Activated T-cell treated with anti-CD3 and anti-CD28 coated beads for 48 hours (primary cell): ENCODE measurements at places on chromosomes 4 and X.
A peak's percentile ranks its signal among the peaks of the same experiment; 100 is the strongest.

- no peak for DNase-seq
These were observed 2.4 kb downstream of the SRD5A3 start for GRCh38 chr4:55348466-55348865.

DNA sequence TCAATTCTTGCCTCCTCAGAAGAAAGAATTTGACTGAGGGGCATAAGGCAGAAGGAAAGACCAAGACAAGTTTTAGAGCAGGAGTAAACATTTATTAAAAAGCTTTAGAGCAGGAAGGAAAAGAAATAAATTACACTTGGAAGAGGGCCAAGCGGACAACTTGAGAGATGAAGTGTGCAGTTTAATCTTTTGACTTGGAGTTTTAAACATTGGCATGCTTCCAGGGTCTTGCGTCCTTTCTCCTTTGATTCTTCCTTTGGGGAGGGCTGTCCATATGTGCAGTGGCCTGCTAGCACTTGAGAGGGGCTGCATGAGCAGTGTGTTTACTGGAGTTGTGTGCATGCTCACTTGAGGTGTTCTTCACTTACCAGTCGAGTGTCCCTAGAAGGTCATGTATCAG lies 275.8 kb upstream of the IL1RAPL1 start:
- no peak for DNase-seq

DNA sequence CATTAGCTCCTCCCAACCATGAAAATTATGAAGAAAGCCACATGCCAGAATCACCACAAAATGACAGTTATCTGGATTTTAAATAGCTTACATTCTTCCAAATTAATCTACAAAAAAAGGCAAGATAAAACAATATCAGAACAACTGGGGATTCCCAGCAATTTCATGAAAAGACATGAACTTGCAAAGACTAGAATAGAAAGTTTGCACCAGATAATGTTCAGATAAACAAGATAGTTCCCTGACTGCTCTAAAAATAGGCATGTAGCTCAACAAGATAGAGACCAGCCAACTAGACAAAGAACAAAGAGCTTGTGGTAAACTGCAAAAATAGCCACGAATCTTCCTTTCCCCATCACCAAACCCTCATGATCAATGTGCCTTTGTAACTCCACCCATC lies 30.3 kb upstream of the DDX53 start:
- no peak for DNase-seq

- peak; percentile 20 for DNase-seq
These were observed 581 bp upstream of the STK32B start for GRCh38 chr4:5050520-5051277.

GRCh38 chr4:130336585-130337217 lies 1240.7 kb downstream of the C4orf33 start:
- DNase-seq: no peak

- DNase-seq: no peak
These were observed 292.4 kb upstream of the FAT1 start for GRCh38 chr4:187016101-187016500.

DNA sequence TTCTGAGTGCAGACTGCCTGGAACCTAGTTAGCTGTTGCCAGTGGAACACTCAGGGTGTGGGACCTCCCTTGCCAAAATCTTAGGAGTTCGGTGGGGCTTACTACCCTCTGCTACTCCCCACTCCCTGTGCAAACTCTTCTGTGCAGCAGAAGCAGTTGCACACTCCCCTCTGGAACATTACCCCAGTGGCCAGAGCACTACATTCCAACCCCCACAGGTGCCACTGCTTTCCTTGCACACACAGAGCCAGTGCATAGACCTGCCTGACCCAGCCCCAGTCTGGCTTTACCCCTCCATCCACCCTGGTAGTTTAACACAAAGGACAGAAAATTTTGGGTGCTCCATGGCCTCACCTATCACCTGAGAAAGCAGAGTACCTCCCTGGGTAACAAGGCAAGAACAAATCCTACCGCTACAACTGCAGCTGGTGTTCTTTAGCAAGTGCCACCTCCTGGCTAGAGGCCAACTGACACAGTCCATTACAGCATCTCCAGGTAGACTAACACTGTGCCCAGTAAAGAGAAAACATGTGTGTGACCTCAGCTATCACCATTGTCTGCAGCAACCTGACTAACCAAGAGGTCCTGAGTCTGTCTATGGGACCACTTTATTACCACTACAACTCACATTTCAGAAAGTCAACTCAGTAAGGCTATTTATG lies 11.5 kb upstream of the RASSF6 start:
- no peak for DNase-seq
